SIG-M5 (cell line): ENCODE measurements at places on chromosomes 7 and 10.

DNA sequence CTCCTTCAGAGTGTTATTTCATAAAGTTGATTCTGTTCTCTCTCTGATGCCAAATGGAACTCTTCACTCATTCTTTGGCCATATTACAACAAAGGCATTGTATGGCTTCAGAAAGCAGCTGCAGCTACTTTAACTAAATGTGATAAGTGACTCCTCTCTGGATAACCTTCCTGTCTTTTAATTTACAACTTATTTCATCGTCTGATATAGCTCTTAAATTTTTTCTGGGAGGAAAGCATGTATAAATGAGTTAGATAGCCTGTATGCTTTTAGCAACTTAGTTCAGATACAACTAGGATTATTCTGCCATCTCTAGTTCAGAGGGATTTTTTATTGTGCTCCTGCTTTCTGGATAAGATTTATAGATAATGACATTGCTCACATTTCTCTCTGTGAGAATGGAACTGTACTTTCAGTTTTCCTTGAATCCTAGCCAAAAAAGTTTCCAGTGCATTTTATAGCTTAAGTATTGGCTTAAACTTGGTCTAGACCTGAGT, 57.5 kb downstream of the KLHDC10 start:
- no peak for DNase-seq

- DNase-seq = no peak
Observed at GRCh38 chr10:123563581-123563855, 102.6 kb upstream of the GPR26 start.

GRCh38 chr10:116147147-116147905, 125.7 kb downstream of the GFRA1 start:
- DNase-seq = no peak

DNA sequence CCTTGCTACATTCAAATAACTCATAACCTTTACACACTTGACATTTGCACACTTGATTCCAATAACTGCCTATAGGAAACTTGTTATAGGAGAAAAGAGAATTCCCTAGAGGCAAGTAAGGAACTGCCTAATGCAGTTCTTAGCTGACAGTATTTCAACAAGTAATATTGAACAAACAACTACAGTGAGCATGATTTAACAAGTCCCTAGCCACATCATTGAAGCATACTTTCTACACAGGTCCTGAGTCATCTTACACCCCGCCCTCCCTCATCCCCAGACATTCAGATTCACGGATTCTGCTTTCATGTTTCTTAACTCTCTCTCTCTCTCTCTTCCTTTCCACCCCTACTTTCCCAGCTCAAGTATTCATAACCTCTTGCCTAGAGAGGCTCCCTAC, 153.5 kb downstream of the LSM5 start:
- DNase-seq = no peak

GRCh38 chr7:30178748-30179436, 44.1 kb downstream of the MTURN start:
- DNase-seq = no peak

DNA sequence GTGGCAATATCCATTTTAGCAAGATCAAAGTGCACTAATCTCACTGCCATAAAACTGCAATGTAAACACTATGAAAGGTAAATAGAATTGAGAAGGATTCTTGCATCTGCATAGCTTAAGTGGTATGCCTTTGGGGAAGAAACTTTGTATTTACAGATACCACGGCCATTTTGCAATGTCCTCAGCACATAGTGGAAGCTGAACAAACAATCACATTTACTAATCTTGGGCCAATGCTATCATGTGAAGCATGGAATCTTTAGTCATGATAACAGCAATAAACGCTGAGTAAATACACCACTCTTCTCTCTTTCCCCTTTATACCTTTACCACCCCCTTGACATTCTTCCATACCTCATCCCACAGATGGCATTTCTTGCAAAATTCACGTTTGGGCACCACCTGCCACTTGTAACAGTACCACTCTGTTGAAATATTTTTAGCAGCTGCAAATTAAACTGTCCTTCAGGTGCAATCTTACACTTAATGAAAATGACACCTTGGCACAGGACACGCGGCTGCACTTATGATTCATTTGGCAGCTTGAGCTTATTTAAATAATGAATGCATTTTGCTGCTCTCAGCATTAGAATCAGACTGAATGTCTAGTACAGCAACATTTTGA, 171.8 kb downstream of the SEMA3A start:
- no peak for DNase-seq

GRCh38 chr10:120970595-120971529, 119.7 kb downstream of the WDR11 start:
- no peak for DNase-seq

DNA sequence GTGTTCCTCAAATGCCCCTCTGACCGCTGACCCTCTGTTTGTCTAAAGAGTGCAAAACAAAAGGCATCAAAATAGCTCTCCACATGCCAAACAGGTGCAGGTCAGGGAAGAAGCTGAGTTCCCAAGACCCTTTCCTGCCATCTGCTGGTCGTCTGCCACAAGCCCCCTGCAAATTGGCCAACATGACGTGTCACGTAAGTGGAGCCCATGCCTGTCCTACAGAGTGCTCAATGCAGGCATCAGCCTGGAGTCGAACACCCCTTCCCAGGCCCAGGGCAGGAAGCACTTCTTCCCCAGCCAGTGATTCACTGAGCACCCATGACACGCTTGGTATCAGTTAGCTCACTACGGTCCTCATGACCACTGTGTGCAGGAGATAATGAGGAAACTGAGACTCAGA, 14.1 kb downstream of the TMEM72 start:
- no peak for DNase-seq

DNA sequence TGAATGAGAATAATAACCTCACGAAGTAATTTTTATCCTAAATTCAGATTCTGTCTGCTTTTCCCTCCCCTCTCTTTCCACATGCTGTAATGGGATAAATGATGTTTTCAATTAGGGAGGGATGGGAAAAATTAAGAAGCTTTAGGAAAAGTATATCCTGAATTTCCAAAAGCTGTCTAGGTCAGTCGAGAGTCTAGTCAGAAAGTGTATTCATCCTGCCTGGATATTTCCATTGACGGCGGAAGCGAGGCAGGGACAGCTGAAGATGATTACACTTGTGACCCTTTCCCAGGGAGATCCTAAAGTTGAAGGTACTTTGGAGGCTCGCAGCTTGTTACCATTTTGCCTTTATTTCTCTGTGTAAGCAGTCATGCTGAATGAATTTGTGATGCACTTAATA, 204.1 kb downstream of the ZNF365 start:
- no peak for DNase-seq

- no peak for DNase-seq
Observed at GRCh38 chr10:133133471-133134231, 26.4 kb upstream of the KNDC1 start.

DNA sequence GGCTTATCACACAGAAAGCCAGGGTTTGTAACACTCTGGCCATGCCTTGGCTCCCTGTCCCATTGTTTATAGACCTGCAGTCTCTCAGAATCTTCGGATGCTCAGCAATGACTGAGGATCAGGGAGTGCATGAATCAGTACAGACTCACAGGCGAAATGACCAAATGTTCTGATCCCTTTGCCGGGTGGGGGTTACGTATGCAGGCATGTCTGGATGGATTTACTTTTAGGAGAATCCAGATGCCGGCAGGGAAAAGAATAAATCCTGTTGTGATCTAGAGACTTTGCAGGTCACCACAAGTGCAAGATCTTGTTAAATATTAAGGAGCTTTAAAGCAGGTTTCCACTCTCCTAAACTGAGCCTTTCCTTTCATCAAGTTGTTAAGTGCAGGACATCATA, 149.5 kb downstream of the SFMBT2 start:
- no peak for DNase-seq

DNA sequence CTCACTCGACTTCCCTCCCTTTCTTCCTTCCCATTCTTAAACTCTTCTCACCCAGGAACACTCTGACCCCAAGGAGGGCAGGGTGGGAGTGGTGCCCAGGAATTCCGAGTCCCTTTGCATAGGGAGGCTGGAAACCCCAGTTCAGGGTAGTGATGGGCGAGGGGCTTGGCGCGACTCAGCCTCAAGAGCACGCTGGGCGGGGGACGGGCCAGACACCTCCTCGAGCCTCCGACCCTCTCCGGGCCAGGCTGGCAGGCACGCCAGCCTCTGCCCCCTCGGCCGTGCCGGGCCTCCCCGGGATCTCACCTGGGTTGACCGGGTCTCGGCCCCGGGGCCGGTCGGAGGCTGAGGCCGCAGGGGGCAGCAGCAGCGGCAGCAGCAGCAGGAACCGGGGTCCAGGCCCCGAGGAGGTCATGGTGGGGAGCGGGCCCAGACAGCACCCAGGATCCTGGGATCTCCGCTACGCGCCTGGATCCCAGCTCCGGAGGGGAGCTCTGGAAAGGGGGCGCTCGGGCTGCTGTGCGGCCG, 457 bp downstream of the PLOD3 start:
- DNase-seq = no peak

GRCh38 chr7:134415700-134416099, 43.2 kb downstream of the AKR1B1 start:
- DNase-seq = no peak

- DNase-seq = no peak
Observed at GRCh38 chr7:121034929-121035328, 46.4 kb downstream of the CPED1 start.

DNA sequence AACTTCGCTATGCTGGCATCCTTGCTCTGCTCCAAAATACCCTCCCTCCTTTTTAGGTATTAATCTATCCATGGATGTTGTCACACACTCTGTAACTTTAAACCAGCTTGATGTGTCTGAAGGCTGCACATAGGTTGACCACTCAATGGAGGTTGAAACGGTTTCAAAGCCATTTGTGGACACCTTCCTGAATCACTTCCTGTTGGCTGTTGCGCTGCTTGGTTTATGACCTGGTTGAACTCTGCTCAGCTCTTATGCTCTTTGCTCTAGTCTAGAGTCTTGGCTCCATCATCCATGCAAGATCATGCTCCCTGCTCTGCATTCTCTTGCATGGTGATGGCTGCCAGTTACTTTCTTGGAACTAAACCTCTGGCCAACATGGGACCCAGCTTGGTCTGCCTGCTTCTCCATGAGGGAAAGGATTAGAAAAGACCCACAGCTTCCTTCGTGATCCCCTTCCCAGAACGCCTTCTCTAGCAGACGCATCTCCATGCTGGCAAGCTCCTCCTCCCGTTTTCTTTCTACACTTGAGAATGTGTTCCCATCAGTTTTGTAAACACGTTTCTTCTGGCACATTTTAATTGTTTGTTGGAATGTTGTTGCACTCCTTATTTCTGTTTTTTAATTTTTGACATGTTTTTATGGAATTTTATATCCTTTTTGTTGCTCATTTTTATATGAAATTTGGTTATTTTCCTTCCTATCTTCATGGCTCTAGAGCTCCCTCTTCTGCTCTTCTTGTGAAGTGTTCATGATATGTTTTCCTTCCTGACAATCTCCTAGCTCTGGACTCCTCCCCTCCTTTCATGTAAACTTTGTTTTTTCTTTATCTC, 149.8 kb downstream of the XPNPEP1 start:
- no peak for DNase-seq

DNA sequence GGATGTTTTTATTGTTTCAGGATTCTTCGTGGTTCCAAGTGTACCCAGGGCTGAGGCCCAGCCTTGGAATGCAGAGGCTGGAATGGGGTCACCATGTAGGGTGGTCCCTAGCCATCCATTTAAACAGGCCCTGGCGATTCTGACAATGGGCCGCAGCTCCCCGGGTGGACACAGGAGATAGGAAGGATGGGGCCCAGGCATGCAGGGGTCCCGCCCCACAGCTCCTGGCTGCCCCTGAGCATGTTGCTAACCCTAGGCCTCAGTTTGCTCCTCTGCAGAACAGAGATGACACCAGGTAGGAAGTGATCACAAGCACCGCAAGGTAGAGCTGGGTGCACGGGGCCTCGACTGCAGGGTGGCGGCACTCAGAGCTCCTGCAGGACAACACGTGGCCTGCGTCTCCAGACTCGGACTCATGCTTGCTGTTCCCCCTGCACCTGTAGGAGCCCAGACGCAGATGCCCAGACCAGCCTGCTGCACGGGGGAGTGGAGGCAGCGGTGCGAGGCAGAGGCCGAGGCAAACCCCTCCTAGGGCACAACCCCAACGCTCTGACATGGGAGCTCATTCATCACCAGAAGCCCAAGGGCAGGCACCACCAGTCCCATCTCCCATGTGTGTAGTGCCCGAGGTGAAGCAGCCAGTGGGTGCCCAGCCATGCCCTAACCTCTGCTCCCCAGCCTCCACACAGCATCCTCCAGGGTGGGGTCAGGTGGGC, 25.5 kb downstream of the VIPR2 start:
- DNase-seq = no peak

DNA sequence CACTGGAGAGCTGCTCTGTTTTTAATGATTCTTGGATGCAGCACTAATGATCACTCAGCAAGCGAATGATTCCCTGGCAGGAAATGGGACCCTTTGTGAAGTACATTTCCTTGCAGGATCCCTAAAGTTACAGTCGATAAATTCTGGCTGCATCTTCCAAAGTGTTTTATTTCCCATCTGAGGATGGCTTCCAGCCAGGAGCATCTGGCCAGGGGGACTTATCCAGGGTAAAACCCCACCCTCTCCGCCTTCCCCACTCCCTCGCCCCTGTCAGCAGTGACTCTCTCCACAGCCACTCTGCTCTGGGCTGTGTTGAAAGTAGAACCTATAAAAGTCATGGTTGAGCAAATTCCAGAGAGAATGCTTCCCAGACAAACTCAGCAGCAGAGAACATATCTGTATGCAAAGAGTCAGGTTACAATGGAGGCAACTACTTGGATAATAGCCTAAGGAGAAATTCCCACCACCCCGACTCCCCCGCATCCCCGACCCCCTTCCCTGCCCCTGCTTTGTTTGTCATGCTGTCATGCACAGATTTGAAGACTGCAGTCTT, 111.0 kb upstream of the ANLN start:
- DNase-seq = no peak

GRCh38 chr7:130415006-130415405, 25.8 kb downstream of the CEP41 start:
- DNase-seq = no peak

DNA sequence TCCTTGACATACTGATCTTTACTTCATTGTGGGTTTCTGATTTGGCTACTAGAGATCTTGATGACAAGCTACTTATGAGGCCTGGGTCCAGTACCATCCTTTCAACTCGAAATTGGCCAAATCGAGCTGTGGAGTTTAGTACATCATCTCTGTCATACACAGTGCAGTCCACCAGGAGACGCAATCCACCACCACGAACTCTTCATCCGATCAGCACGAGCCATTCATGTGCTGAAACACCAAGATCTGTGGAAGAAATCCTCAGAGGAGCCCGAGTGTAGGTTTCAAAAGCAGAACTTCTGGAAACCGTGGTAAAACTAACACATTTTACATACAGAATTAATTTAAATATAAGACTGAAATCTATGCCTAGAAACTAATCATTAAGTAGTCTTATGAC, 14.2 kb downstream of the DNAJC9 start:
- DNase-seq = no peak
